Esophagus squamous epithelium (tissue), 5 donors: ENCODE measurements at places on chromosomes 4 and X.

DNA sequence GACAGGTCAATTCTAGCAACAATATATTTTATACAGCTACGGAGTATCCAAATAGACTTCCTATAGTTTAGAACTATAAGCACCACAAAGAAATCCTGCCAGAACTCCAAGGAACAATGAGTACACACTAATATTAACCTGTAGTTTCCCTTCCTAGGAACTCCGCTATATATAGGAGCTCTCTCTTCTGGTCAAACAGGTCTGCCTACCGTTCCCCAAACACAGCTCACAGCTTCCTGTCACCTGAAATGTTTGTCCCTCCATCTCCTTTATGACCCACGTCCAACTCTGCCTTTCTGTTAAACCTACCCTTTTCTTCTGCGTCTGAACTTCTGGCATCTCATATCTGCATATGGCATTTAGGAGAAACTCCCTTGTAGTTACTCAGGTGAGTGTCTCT, 10.5 kb upstream of the GJB1 start:
- no peak for DNase-seq

GRCh38 chrX:49071877-49072711, 1.7 kb downstream of the PRAF2 start:
- DNase-seq = no peak

DNA sequence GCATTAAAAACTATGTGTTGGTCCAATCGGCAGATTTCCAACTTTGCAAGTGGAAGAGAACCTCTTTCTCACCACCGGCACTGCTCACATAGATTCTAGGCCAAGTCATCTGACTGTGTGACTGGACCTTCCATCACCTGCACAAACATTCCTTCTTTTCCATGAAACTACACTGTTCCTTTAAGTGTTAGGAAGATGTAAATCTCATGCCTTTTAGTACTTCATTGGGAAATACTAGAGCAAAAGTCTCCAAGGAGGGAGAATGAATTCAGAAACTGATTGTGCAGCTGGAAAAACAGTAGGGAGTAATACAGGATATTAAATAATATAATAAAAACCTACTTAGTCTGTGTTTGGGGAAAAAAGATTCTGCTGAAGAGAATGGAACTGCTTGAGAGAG, 238.2 kb downstream of the GPC3 start:
- DNase-seq = no peak

DNA sequence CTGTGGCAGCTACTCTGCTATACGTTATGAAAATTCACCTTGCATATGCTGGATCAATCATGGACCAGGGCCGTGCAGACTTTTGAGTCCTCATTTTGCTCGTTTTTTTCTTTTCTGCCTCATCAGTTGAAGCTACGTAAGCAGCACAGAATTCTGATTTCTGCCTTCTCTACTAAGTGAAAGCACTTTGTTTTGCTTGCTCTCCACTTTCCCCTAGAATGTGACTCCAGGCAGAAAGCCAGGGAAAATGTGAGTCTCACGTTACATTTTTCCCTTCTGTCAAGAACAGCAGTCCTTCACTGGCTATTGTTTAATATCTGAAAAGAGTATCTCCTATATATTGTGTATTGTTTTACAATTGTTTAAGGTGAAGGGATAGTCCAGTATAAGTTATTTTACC, 1840.1 kb downstream of the PCDH7 start:
- no peak for DNase-seq

GRCh38 chr4:163701916-163702315, 207.4 kb downstream of the TMA16 start:
- no peak for DNase-seq

- DNase-seq = no peak
Observed at GRCh38 chr4:115537387-115537786, 424.0 kb upstream of the NDST4 start.

DNA sequence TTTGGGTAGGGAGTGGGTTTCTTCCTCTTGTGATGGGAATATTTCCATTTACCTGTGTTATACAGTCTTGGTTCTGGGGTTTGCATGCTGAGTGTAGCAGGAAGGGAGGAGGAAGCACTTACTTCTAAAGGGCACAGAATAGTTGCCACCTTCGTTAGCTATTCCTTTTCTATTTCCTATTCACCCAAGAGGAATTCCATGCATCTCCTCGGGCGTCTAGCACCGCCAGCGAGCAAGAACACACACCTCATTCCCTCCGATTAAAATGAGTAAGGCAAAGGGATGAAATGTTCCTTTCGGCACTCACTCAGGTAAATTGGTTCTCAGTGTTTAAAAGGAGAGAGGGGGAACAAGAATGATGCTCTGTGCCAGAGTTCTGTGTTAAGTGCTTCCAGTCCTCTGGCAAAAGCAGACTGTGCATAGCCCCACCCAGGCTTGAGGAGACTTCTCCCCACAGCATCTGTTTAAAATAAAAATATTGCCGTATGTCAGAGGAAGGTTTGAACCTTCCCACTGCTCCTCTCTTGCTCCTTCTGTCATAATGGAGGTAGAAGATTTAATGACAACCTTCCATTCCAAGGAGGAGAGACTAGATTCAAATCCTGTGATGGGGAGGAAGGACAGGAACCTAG, 351.4 kb downstream of the PTTG2 start:
- no peak for DNase-seq

GRCh38 chr4:36758312-36759178, 477.1 kb downstream of the DTHD1 start:
- no peak for DNase-seq

DNA sequence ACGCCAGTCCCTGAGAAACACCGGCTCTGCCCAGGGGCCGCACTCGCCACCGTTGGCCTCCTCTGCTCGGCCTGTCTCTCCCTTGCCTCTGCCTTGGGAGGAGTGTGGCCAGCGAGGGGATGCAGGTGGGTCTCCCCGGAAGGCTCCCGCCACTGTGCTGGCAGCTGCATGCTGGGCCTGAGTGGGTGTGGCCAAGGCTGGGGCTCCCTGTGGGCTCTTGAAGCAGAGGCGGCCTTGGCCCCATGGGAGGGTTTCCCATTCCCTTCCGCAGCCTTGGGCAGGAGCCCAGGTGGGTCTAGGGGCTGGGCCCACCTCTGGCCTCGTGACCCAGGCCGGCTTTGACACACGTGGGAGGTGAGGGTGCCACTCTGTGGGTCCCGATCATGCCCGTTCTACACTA, 19.1 kb downstream of the FGFRL1 start:
- DNase-seq = no peak

- no peak for DNase-seq
Observed at GRCh38 chr4:164221631-164222030, 532.3 kb upstream of the SMIM31 start.

GRCh38 chrX:103817502-103817901, 14.6 kb downstream of the RAB9B start:
- DNase-seq = no peak

DNA sequence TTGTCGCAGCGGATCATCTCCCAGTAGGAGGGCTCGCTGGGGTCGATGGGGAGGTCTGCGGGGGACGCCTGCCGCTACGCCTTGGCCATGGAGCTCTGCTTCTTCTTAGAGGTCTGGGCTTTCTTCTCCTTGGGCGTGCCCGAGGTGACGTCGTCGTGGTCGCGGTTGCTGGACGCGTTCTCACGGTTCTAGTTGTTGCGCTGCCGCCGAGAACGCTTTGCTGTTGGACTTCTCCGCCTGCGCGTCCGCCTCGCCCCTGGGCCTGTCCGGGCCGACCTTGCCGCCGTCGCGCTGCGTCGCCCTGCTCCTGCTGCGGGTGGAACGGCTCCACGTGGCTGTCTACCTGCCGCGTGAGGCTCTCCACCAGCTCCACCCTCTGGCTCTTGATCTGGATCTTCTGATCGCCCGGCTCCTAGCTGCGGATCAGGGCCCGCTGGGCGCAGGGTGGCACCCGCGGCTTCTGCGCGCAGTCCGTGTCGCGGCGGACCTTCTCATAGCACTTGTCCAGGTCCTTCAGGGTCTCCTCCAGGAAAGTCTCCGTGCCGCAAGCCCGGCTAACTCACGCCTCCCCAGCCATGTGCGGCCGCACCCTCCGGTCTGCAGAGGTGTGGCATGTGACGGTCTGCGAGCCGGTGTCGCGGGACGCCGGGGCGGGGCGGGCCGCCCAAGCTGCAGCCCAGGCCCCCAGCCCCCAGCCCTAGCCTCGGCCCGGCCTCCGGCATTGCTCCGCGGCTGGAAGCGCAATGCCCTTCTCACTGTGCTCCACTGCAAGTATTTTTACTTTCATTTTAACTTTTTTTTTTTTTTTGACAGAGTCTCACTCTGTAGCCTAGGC, 40.5 kb upstream of the OGT start:
- DNase-seq = no peak

DNA sequence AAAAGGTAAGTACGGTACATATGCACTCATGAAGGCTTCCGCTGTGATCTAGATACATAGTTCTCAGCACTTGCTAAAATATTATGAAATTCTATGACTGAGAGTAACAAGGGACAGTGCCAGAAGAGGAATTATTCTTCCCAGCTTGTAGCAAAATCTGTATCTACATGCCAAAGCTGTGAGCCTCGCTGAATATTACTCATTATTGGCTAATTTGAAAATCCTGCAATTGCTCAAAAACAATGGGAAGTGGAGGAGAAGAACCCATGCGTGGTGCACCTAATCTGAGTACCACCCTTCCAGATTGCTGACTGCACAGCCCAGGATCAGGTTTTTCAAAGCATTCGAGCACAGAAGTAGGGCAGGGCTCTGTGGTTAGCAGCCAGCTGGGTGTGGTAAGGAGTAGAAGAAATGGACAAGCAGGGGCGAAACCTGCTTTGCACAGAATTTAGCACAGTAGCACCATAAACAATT, 17.4 kb upstream of the PDCL2 start:
- DNase-seq = no peak

GRCh38 chrX:117969328-117969727, 147.3 kb downstream of the KLHL13 start:
- DNase-seq = no peak

- no peak for DNase-seq
Observed at GRCh38 chr4:110619463-110620247, 3.2 kb downstream of the PITX2 start.

DNA sequence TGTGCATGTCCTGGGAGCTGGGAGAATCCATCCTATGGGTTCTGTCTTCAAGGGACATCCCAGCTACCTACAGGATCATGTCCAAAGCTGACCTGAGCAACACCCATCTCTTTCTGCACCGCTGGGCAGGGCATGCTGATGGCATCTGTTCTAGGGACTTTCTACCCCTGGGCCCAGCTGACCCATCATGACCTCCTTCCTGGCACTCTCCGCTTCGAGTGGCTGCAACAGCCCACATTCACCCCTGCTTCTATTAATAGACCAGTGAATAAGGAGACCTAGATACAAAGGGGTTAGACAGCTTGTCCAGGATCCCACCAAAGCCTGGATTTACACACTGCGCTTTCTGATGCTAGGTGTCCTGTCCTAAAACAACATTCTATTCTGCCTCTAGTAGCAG, 44.6 kb upstream of the GPR173 start:
- no peak for DNase-seq

DNA sequence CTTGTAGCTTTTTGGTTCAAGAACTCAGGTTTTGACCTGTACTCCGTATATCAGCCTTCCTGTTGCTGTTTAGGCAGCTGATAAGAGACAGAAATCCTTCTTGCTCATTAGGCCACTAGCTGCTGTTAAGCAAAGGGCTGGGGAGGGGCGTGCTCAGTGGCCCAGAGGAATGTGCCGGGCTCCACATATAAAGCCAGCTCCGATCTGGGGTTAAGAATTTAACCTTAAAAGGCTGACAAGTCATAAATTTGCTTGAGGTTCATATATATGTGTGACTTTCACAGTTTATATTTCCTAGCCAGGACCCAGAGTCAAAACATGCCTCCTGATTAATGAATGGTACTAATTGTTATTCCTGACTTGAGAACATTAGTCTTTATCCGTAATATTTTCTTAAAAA, 15.3 kb downstream of the GPC3 start:
- DNase-seq = no peak

DNA sequence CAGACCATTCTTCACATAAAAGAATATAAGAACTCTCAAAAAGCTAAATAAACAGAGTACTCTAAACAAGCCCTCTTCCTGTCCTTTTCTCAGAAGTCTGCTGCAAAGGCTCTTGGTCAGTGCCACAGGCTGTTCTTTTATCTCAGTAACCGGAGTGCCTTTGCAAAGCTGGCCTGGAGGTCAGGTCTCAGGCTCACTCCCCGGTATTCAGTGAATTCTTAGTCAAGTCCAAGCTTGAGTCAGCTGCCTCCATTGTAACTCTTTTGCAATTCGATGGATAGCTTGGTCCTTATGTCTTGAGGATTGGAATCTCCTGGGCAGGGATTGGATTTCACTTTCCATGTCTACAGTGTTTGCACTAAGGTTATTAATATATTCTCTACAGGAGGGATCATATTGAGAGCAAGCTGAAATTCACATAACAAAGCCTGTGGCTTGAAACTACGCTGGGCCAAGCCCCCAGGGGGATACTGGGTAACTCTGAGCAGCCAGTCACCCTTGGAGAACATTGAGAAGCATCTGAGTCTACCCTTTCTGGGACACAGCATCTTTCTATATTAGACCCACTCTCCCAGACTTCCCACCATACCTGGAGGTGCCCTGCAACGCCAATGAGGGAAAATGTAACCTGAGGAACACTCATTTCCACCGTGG, 10.0 kb upstream of the HS6ST2 start:
- DNase-seq = no peak

GRCh38 chr4:80058740-80059139, 14.3 kb downstream of the ANTXR2 start:
- DNase-seq = no peak

DNA sequence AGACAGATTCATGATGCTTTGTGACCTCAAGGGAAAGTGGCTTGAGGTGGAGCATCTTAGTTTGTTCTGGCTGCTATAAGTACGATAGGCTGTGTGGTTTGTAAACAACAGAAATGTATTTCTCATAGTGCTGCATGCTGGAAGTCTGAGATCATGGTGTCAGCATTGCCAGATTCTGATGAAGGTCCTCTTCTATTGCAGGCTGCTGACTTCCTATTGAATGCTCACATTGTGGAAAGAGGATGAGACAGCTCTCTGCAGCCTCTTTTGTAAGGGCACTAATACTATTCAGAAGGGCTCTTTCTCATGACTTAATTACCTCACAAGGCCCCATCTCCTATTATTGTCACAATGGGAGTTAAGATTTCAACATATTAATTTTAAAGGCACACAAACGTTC, 1674.0 kb upstream of the PCDH7 start:
- DNase-seq = no peak

GRCh38 chrX:148601034-148601433, 100.6 kb downstream of the AFF2 start:
- no peak for DNase-seq

DNA sequence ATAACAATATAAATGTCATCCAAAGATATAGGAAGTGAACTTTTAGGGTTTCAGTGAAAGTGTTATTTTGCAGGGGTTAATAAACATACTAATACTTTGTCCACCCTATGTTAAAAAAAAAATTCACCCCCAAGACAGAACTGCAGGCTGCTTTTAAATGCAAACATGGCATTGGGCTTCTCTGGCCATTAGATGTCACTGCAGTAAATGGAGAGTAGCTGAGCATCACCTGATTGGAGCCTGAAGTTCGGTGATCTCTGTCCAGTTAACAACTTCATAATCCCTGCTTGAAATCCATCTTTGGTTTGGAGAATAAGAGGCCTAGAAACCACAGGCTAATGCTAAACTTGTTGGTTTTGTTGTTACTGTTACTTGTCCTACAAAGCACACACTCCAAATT, 18.7 kb downstream of the SLC25A43 start:
- no peak for DNase-seq

- no peak for DNase-seq
Observed at GRCh38 chrX:149152941-149153340, 352.2 kb downstream of the IDS start.
